ENCODE measurements at places on chromosomes 2 and 18. TPM values are rescaled to one million over a fixed set of nuclear protein-coding genes. Genes with fewer than 3 reads are reported as not detected.

DNA sequence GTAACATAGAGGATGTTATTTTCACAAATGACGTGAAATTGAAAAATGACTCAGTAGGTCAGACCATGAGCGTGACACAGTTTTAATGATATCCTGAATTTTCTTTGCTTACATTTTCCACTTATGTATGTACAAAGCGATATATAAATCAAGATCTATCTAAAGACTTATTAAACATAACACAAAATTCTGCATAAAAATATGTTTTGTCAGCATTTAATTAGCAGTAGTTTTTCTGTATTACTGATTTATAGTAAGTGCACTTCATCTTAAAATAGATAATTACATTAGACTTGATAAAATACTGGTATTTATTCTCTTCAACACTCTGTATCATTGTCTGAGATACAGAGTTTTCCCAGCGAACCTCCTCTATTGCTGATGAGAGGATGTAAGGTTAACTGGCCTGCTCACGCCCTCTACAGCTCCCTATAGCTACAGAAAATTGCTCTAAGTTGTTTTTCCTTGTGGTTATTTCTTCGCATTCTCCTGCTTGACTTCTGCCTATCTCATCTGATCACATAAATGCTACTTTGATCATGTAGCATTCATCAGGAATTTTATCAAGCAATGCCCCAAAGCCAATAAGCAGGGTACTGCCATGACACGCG lies 548.8 kb upstream of the REG3G start:
- H3K4me1 ChIP-seq, result no peaks in the 10 kb centered on the region
- no peak overlapping the region for H3K27ac ChIP-seq
- H3K36me3 ChIP-seq, result no peaks in the 10 kb centered on the region
- no peak for DNase-seq
- no peak overlapping the region for H3K4me3 ChIP-seq

The TMEM198 gene
- total RNA-seq, result 2.7 TPM

The HOXD12 gene
- not detected for total RNA-seq

The PMAIP1 gene
- 58.7 TPM for total RNA-seq

DNA sequence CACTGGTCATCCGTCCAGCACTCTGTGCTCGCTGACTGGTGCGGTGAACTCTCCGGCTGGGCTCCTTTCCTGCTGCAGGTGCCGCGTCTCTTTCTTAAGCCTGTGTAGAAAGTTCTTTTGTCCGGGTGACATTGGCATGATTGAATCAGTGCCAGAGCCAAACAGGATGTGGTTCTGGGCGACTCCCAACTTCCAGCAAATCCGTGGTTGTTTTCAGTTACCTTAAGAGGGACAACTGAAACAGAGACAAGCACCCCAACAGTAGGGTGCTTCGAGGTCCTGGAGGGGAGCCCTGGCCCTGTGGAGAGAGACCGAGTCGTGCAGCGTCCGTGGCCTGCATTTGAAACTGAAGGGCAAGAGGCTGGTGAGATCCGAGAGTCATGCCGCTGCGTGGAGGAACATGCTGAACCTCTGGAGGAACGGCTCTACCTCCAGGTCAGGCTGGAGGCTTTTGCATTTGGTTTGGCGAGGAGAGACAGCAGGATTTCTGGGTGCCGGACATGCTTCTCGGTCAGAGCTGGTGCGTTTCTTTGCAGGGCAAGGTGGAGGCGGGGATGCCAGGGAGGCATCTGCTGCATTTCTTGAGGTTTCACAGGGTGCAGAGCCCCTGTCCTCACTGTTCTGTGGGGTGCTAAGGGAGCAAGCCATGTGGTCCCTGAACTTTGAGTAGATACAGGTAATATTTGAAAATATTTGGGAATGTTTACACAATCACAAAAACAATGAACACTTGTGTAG lies 26.8 kb downstream of the SH3BP4 start:
- no peaks in the 10 kb centered on the region for H3K27me3 ChIP-seq
- no peaks in the 10 kb centered on the region for H3K4me1 ChIP-seq
- no peak overlapping the region for H3K4me3 ChIP-seq
- no peak for DNase-seq

All from activated CD4-positive, alpha-beta T cell treated with anti-CD3 and anti-CD28 coated beads for 36 hours (primary cell).